Astrocyte (in vitro differentiated cells and primary cell): ENCODE measurements at places on chromosomes 6 and 20. TPM values are rescaled to one million over a fixed set of nuclear protein-coding genes. Genes with fewer than 3 reads are reported as not detected.

LTB gene
- 0.26 and 0.52 TPM in 2 replicates for total RNA-seq

MSH5 gene
- 5.7 and 6.8 TPM in 2 replicates for total RNA-seq

C20orf96 gene
- 10.1 and 10.7 TPM in 2 replicates for total RNA-seq

IFNGR1 gene
- 38.3 and 42.3 TPM in 2 replicates for total RNA-seq

GRCh38 chr6:135311446-135312200, 130.5 kb downstream of the MYB start:
- no peak for DNase-seq

DNA sequence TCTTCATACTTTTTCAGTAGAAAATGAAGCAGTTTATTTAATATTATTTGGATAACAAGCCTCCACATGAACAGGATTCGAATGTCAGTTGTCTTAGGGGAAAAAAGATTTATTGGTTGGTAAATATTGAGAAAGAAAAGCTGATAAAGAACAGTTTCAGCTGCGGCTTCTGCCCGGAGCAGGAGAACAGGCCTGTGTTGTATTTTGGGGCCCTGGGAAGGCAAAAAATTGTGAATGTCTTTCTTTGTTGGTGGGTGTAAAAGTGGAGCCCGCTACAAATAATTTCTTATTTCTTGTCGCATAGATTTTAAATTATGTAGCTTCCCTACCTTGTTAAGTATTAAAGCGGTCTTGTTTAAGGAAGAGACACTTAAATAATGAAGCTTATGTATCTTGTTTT, 90.5 kb upstream of the PAX1 start:
- no peak for DNase-seq

DNA sequence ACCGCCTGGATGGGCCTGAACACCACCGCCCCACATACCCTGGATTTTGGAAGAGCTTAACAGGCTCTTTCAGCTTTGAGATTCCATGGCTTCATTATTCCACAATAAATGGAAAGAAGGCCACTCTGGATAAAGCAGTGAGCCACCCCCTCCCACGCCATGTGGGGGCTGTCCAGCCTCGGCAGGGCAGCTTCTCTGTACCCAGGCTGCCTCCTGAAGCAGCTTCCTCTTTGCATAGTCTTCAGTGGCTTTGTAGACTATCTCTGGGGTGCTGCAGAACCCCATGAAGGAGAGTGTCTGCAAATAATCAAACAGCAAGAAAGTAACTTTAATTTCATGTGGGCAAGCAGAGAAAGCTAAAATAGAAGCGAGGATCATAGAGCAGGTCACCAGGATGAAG, 96.6 kb upstream of the NXT1 start:
- no peak for DNase-seq

DNA sequence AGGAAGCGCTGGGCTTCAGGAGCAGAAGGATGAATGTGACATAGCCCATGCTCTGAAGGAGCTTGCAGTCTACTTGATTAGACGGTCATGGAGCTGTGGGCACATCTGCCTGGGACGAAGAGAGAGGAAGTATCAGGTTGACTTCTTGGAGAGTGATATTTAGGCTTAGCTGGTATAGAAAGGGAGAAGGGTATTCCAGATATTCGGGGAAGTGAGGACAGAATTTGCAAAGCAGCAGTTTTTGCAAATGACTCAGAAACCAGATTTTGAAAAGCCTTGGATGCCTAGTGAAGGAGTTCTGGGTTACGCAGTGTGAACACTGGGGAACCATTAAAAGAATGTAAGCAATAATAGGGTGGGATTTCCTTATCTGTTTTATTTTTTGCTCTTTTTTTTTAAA, 60.7 kb downstream of the EYA4 start:
- no peak for DNase-seq

GRCh38 chr6:143732536-143732935, 54.8 kb downstream of the PHACTR2 start:
- DNase-seq: no peak

DNA sequence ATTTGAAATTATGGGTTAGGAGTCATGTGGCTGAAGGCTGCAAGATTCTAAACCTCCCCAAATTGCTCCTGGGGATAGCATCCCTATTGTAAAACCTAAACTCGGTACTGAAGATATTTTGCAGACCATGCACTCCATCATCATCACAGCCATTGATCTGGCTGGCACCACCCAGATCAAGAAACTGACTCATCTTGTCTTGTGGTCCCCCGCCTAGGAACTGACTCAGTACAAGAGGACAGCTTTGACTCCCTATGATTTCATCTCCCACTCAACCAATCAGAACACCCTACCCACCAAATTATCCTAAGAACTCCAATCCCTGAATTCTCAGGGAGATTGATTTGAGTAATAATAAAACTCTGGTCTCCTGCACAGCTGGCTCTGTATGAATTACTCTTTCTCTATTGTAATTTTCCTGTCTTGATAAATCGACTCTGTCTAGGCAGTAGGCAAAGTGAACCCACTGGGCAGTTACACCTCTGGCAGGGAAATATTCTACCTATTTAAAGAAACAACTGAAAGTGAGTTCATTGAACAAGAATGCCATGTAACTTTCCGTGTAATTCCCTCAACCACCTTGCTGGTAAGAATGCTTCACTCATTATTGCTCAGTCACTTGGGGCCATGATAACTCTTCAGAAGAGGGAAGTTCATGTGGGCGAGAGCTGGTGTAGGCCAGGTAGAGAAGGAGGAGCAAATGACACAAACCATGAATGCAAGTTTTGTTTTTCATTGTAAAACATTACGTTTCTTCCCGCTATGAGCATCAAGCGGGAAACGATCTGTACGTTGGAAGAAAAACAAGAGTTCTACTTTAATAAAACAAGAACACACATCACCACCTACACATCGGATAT, 602.9 kb upstream of the ARID1B start:
- no peak for DNase-seq

GRCh38 chr6:70396796-70397729, 16.2 kb upstream of the FAM135A start:
- no peak for DNase-seq

DNA sequence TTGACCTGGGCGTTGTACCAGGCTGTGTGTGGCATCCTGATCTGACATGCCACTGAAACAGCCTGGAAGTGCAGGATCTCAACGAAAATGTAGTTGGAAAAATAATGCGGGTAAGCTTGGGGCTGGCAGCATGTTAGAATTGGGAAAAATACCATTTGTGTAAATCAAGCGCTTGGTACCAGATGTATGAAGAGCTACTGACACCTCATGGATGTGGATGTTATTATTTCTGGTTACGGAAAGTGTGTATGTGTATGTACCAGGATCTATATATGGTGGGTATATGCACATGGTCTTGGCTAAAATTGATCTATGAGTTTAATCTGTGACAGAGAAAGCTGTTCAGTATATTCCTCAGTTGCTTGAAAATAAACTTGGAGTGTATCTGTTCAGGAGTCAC, 22.7 kb downstream of the HIVEP1 start:
- DNase-seq: no peak

- no peak for DNase-seq
Measured at GRCh38 chr6:44715925-44716324, 328.4 kb downstream of the CDC5L start.

- no peak for DNase-seq
Measured at GRCh38 chr6:128885381-128885780, 2.4 kb downstream of the LAMA2 start.

- peak; percentile 42 for DNase-seq
Measured at GRCh38 chr20:50788045-50788991, 6.5 kb upstream of the BCAS4 start.
